ENCODE measurements at places on chromosomes 7 and 10.

- DNase-seq = no peak
Observed at GRCh38 chr10:98855403-98856189, 380.1 kb downstream of the HPSE2 start.

DNA sequence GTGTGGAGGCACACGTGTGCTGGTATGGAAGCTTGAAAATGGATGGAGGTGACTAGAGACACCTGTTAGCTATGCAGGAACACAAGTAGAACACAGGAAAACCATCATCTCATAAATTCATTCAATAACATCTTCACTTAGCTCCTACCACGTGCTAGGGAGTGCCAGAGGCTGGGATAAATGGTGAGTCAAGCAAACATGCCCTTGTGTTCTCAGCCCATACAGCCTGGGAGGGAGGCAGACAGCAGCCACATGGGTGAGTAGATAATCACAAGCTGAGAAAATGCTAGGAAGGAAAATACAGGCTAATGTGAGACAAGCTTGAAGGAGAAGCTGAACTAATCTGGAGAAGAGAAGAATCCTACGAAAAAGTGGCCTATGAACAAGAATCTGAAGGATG is 468.0 kb upstream of the ZMIZ1 start:
- no peak for DNase-seq

GRCh38 chr7:89845952-89846351 is 308.3 kb upstream of the STEAP1 start:
- DNase-seq = no peak

DNA sequence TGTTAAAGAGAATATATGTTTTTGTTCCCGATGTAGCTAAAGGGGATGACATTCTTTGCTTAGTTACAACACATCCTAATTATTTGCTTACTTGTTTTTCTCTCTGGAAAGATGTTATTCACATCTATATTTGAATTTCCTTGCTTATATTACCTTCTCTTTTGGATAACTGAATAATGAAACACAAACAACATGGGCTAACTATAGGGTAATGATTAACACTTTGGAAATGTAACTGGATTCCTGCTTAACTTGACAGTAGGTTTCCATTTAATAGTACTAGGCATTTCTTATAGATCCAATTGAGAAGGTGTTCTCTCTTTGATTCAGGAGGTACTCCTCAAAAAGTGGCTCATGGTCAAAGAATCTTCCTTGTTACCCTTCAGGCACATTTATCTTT is 141.1 kb downstream of the CCSER2 start:
- no peak for DNase-seq

- no peak for DNase-seq
Observed at GRCh38 chr10:14535457-14536130, 204.9 kb upstream of the FRMD4A start.

- no peak for DNase-seq
Observed at GRCh38 chr10:30368065-30368718, 19.1 kb upstream of the MTPAP start.

DNA sequence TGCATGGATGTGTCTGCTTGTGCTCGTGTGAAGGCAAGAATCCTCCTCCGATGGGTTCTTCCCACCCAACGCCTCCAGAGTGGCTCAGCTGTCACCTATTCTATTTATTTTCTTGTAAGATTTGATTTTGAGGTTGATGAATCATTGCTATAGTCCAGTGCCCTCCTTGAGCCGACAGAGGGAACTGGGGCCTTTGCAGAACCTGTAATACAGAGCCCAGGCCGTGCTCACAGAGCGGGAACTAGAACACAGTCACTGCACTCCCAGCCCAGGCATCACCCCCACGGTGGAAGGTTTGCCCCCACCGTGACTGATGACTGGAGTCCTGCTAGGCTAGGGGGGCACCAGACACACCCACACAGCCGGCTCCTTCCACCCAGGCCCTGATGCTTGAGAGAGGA is 2.0 kb downstream of the RARRES2 start:
- DNase-seq = no peak

DNA sequence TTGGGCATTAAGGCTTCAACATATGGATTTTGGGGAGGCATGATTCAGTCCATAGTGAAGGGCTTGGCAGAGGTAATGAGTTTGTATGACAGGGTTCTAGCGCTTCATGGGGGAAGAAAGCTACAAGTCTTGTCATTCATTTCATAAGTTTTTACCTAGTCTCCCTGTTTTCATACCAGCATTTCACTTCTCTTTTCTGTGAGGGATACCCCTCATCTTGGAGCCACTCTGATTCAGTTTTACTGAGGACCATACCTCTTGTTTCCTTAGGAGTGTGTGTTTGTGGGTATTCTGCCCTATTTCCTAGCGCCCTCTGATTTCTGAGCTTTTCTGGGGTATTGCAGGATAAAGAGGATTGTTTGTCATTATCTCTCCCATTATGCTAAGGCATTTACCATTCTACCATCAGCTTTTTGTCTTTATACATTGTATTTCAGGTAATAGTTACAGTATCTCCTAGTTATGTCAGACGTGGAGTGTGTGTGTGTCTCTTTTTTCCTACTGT is 6.8 kb downstream of the RSBN1L start:
- no peak for DNase-seq

- no peak for DNase-seq
Observed at GRCh38 chr7:120964088-120964487, 13.5 kb downstream of the ING3 start.

GRCh38 chr7:156892081-156892800 is 742 bp downstream of the LMBR1 start:
- peak; percentile 32 for DNase-seq

DNA sequence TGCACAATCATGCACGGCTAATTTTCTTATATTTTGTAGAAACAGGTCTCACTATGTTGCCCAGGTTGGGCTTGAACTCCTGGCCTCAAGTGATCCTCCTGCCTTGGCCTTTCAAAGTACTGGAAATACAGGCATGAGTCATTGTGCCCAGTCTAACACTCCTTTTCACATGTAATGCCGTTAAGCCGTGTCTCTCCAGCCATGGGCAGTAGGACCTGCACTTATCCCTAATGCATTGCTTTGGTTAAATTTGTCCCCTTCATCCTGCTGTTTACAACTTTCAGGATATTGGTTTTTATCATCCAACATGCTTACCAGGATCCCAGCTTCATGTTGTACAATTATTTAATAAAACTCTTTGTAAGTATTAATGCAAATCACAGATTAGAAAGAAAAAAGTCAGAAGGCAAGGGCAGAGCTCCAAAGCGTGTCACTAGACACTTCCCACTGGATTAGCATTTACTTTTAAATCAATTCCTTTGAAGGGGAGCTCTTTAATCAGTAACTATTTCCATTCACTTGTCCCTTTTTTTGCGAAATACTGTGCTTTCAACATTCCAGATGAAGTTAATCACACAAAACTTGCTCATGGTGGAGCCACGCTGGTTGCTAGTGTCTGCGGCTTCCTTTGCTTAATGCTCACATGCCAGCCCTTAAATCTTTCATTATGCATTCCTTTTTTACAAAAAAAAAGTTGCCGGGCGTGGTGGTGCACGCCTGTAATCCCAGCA is 256.0 kb upstream of the AUTS2 start:
- no peak for DNase-seq

- DNase-seq = no peak
Observed at GRCh38 chr7:137983323-137984008, 18.4 kb downstream of the CREB3L2 start.

DNA sequence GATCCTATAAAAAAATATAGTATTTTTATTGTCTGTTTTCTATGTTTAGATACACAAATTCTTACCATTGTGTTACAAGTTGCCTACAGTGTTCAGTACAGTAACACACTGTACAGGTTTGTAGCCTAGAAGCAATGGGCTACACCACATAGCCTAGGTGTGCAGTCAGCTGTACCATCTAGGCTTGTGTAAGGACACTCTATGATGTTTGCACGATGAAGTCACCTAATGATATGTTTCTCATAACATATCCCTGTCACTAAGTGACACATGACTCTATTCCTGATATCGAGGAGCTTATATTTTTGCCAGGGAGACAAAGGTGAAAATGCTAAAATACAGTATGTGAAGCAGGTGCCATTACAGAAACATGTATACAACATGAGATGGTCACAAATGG is 18.6 kb downstream of the ZNF25 start:
- DNase-seq = no peak

- no peak for DNase-seq
Observed at GRCh38 chr7:37311355-37311754, 137.3 kb downstream of the ELMO1 start.

GRCh38 chr10:46042527-46042926 is 3.5 kb downstream of the MSMB start:
- no peak for DNase-seq

GRCh38 chr7:111475419-111475748 is 86.9 kb downstream of the IMMP2L start:
- DNase-seq = no peak

DNA sequence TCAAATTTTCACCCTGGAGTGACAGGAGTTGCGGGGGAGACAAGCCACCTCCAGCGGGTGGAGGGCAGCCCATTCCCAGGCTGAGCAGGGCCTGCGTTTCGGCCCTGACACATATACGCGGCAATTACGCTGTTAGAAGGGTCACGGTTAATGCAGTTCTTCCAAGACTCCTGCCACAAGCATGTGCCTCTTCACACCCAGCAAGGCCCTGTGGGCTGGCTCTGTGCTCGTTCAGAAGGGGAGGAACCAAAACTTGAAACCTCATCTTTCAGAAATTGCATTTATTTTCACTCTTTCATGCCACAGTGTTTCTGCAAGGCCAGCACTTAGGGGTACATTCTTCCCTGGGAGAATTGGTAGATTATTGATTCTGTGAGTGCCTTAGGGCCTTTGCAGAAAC is 24.7 kb downstream of the LRMDA start:
- no peak for DNase-seq

- no peak for DNase-seq
Observed at GRCh38 chr7:152574892-152575548, 100.9 kb downstream of the XRCC2 start.

GRCh38 chr7:131249003-131249402 is 78.7 kb upstream of the MKLN1 start:
- DNase-seq = no peak

- no peak for DNase-seq
Observed at GRCh38 chr7:37249240-37249639, 199.4 kb downstream of the ELMO1 start.

- DNase-seq = no peak
Observed at GRCh38 chr10:79069325-79070080, 737 bp downstream of the ZMIZ1 start.

DNA sequence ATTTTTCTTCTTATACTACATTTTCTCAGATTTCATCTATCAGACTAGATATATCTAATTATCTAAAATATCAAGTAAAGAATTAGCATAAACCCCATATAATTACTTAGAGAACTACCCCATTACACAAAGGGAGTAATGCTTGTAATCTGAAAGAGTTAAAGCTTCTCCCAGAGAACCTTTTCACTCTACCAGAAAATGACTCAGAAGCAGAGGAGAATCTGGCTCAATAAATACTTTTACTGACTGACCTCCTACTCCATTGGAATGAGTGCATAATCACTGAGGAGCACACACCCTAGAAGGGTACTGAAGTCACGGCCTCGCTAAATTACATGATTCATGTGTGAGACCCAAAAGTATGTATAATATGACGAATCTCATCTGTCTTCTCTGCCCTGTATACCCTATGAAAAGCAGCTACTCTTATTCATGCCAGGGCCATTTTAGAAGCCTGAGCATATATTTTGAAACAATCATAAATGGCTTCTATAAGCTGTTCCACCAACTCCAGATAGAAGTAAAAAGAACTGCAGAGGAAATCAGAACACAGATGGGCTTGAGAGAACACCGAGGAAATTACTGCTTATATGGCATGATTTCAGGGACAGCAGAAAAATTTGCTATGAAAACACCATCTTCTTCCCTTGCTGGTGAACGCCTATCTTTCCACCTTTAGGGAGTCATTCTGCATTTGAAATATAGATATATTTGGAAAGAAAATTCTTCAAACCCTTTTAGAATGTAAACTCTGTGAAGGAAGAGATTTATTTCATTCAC is 32.7 kb downstream of the DNMBP start:
- no peak for DNase-seq

DNA sequence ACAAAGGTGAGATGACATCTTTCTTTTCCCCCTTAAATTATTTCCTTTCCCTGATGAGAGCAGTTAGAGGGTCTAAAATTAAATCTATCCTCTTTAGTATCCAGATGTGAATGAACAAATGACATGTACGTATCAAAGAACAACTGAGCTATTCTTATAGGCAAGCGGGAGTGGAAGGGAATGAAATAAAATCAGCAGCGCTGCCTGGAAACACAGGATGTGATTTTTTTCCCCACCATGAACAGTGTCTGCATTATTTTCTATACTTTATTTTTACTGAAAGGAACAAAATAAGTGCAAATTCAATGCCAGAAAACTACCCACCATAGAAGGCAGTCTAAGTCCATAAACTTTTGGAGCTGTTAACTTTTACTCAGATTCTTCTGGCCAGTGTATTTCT is 40.6 kb downstream of the SLC26A4 start:
- no peak for DNase-seq

GRCh38 chr10:113609704-113610108 is 54.1 kb downstream of the NRAP start:
- DNase-seq = no peak

DNA sequence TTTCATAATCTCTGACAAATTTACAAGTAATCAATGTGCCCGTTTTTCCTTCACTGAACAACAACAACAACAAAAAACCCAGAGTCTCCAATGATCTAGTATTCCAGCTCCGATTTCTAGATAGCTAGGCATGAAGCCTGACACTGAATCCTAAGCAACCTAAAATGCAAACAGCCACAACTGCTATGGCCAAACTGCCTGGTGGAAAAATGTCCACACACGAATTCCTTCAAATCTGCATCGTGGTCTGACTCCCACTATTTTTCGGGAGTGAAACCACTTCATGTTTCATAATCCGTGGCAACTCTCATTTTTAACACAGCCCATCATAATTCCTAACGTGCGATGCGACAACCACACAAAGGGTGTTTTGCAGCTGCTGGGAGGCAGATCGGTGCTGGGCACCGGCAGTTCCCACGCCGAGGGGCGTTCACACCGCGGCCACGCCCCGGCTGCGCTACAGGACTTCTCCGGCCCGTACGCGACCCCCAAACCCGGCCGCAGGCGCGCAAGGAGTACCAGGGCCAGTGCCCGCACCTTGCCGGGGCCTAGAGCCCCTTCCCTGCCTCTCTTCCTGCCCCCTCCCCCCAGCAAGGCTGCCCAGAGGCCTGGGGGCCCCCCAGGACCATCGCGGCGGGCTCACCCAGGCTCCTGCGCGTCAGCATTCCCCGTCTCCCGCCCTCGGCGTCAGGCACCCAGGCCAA is 814 bp downstream of the RUFY2 start:
- no peak for DNase-seq

GRCh38 chr7:31785101-31785500 is 98.1 kb downstream of the PPP1R17 start:
- DNase-seq = no peak

- no peak for DNase-seq
Observed at GRCh38 chr10:18400201-18400905, 251.0 kb downstream of the NSUN6 start.

DNA sequence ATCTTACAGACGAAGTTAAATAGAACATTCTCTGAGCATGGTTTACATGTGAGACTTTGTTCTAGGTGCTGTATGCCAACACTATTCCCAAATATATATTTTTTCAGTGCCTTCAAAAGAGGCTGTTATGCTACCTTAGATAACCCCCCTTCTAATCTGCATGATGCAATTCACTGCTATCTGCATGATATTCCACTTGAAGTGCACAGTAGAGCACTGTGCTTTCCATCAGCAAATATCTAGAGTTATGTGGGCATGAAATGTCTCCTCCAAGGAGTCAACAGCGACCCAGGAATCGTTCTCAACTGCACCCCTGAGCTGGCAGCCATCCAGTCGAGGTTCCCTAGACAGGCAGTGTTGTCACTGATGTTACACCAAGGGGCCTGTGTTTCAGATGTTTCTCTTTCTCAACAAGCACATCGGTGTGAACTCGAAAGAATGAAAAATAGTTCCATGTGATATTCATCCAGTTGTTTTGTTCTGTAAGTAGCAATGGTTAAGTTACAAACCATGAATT is 88.3 kb downstream of the PDE1C start:
- no peak for DNase-seq
